ENCODE measurements at places on chromosomes 3 and 15.
A peak's percentile ranks its signal among the peaks of the same experiment; 100 is the strongest.

DNA sequence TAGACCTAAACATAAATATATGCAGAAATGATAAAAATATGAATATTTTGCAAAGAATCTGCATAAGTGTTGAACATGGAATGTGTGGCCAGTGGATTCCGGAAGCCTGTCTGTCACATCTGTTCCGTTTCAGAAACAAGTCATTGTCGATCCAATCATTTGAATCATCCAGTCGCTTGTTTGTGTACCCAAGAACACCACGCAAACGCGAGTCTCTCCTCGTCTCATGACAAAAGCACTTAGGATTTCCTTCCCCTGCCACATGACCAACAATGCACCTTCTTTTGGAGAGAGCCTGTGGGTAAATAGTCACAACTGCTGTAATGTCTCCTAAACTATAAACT is 80.2 kb downstream of the FMN1 start:
- DNase-seq, result no peak

DNA sequence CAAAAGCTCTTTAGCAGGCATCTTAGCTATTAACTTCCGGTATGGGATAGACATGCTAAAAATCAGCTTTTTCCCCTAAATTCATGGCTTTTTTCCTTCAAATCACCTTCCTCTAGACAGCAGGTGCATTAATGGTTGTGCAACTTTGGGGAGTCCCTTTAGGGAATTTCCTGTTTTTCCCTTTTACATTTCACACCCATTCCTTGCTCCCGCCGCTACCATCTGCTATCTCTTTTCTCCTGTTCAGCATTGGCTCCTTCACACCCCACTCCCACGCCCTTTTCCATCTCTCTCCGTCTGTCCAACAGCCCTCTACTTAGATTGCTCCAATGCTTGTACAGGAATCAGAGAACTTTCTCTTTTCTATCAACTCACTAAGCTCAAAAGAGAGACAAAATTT is 43.4 kb downstream of the FEZF2 start:
- DNase-seq, result no peak

GRCh38 chr15:89666184-89666857 is 11.1 kb upstream of the KIF7 start:
- no peak for DNase-seq

GRCh38 chr15:57313134-57313483 is 63.2 kb upstream of the CGNL1 start:
- DNase-seq, result no peak

DNA sequence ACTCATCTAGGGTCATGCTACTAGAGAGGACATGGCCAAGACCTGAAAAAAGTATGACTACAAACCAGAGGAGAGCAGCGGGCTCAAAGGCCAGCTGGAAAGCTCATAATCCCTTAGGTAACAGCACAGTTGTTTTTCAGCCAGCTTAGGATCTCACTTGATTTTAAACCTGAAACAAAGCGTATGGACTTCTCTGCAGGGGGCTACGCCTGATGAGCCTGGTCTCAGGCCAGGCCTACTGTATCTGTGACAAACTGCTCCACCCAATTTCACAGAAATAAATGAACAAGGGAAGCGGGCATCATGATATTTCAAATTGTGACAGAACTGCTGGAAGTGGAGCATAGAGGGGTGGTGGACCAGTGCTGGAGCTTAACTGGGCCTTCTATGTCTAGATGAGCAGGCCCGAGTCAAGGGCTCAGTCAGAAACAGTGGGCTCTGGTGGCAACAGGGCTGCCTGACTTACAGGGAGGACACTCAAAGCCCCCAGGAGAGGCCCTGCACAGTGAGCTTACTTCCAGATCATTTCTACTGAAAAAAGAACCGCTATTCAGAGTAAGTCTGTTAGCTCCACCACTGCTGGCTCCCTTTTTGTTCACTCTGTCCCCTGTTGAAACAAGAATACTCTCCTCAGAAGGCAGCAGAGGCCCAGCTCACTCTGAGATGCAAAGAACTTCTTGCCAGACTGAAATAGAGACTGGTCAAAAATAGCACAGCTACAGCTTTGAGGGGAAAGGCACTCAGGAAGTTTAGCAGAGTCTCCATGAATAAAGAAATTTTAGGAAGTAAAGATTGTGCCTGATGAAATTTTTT is 47.0 kb downstream of the LRIG1 start:
- DNase-seq, result no peak

DNA sequence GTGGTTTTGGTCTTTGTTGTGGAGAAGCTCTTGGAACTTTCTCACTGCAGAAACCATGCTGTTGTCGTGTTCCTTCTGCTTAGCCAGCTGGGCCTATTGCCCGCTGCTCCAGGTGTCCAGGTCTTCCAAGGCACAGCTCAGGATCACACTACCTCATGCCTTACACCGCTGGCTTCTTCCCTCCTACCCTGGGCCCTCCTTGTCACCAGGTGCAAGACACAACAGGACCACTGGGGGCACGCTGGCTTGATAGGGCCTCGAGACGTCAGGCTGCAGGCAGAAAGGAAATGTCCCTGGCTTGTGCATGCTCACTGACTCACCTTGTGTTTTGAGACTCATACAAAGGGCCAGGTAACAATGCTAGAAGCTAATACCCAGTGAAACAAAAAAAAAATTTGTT is 32.3 kb downstream of the PAQR9 start:
- DNase-seq, result no peak

DNA sequence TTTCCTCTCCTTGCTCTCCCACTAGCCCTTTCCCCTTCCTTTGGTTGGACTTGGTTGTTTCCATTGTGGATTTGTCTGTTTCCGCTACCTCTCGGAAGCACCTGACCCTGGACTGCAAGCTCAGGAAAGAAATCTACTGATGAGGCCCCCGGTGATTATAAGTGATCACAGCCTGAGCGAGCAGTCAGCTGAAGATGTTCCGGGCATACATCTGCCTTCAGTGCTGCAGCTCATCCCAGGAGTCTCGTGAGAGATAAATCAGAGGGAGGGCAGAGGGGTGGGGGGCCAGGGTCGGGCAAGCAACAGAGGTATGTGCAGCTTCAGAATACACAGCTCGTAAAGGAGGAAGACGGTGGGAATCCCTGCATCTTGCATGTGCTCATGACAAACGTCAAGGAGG is 102.1 kb downstream of the MRPL46 start:
- no peak for DNase-seq

DNA sequence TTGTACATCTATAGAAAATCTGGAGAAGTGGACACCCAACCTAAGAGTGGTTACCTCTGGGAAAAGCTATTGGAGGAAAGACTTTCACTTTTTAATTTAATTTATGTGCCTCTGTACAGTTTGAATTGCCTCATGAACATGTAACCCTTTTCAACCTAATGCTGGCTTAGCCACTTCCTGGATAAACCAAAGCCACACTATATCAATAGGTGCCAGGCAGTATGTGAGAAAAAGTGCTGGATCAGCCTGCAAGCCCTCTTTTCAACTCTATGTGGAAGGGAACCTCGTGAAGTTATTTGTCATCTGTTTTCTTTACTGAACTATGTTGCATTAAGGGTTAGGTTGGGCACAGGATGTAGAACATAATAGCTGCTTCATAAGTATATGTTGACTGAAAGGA is 9.3 kb upstream of the TOPAZ1 start:
- DNase-seq, result no peak

GRCh38 chr15:85744579-85744978 is 50.1 kb downstream of the KLHL25 start:
- no peak for DNase-seq

DNA sequence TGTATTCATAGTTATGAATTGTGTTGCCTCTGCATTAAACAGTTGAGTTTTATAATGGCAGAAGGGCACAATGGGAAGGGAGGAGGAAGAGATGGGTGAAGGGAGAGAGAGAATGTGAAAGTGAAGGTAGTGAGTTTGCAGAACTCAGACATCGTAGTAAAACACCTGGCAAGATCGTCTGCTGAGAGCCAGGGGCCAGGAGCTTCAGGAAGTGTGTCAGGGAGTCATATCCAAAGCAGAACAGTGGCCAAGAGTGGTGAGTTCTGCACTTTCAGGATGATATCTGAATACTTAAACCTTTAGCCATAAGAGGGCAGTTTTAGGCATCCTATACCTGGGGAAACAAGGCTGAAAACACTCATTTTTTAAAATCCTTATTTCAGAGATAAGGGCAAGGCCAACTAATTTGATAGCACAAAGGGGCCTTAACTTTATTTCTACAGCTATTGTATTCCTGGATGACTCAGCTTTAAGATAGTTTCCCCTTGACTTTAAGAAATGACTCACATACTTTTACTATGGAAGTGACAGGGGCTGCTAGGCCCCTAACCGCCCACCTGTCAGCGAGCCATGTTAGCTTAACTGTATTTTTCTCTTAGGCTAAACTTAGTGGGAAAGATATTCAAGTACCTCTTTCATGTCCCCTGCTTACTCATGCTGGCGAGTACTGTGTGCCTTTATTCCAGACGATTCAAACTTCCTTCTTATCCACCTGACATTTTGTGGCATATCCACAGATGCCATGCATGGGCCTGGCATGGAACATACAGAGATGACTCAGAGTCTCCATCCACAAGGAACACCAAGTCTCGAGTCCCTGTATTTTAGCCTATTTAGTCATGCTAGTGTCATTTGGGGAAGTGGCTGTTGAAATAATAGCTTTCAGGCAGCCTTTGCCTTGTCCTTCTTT is 53.9 kb downstream of the RLBP1 start:
- DNase-seq, result peak; percentile 79

DNA sequence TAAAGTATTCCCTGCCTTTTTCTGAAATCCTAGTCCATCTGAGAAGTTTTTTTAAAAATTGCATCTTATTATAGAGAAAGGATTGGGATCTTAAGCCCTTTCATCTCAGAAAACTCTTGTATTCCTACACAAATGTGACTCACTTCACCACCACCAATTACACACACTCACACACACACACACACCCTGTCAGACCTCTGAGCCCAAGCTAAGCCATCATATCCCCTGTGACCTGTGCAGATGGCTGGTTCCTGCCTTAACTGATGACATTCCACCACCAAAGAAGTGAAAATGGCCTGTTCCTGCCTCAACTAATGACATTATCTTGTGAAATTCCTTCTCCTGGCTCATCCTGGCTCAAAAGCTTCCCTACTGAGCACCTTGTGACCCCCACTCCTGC is 1181.9 kb downstream of the ROBO2 start:
- no peak for DNase-seq

DNA sequence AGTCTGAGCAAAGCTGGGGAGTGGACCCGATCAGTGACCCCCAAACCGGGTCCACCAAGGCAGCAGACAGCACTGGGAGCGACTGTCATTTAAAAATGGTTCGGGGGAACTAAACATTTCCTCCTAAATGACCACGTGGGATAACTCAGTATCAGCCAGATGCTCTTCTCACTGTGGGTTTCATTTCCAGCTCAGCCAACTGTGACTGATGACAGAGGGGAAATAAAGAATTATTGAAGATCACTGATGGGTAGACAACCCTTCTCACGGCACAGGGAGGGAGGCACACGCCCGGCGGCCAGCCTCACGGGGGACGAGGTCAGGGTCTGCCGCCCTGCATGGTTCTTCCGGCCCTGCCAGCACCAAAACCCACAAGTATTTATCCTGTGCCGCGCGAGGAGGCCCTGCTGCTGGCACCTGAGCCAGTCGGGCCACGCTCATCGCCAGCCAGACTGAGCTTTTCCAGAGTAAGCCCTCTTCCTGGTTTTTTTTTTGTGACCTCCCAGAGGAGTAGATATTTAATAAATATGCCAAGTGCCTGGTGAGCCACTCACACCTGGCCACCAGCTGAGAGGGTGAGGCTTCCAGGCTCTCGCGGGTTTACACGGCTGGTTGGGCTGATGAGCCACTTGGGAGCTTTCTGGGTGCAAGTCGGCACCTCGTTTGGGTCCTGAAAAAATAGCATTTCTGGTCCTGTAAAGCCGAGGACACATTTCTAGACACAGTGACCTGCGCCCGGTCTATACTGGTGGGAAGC is 6.2 kb downstream of the MELTF start:
- no peak for DNase-seq

DNA sequence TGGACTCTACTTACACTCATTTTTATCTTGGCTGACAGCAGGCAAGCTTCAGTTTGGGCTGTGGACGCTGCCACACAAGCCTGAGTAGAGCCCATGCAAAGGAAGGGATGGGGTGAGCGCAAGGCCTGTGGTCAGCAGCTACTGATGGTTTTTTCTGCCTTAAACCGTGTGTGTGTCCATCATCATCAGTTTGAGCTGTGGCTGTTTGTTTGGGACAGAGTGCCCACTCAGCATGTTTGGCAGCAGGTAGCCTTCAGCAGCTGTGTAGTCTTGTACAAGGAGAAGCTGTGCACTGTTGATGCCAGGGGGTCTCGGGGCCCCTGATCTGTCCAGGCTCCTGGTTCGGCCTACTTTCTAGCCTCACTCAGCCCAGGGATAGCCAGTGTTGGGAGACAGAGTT is 3.5 kb downstream of the RBM15B start:
- DNase-seq, result no peak

GRCh38 chr3:134847349-134847748 is 52.3 kb downstream of the EPHB1 start:
- no peak for DNase-seq

GRCh38 chr15:37041836-37042235 is 58.5 kb downstream of the MEIS2 start:
- DNase-seq, result no peak

DNA sequence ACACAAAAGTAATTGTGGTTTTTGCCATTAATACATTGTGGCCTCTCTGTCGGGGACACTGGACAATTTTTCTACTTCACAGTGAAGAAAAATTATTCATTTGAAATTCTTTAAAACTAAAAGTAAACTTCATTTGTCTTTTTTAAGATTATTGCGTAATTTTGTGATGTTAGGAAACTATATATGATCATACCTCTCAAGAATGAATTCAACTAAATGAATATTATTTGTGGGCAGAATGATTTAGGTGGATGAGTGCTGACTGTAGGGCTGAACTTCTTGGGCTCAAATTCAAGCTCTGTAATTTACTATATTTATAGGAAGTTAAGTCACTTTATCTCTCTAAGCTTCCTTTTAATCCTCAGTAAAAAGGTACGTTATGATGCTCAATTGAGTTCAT is 441.2 kb downstream of the ROBO1 start:
- DNase-seq, result no peak

- no peak for DNase-seq
These were observed 79.2 kb downstream of the IL1RAP start for GRCh38 chr3:190593075-190593474.

GRCh38 chr3:66797889-66798560 is 200.1 kb upstream of the KBTBD8 start:
- DNase-seq, result peak; percentile 86

DNA sequence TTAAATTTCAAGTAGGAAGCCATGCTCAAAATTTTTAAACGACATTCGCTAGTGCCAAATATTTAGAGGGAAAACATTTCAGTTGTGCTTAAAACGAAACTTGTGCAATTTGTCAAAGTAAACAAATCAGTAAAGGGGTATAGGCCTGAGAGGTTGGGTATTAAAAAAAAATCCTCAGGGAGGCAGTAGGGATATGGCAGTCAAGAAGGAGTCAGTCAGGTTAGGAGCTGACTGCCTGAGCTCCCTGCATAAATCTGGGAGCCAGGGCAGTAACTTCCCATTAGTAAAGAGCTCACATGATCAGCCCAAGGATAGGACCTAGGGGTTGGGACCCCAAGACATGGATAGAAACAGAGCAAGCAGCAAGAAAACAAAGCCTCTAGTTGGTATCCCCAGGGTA is 120.7 kb upstream of the STAC start:
- DNase-seq, result no peak

GRCh38 chr3:101940521-101941317 is 91.4 kb downstream of the NFKBIZ start:
- DNase-seq, result peak; percentile 98

All from astrocyte of the spinal cord (primary cell).